ENCODE measurements at places on chromosomes 6 and 20.

DNA sequence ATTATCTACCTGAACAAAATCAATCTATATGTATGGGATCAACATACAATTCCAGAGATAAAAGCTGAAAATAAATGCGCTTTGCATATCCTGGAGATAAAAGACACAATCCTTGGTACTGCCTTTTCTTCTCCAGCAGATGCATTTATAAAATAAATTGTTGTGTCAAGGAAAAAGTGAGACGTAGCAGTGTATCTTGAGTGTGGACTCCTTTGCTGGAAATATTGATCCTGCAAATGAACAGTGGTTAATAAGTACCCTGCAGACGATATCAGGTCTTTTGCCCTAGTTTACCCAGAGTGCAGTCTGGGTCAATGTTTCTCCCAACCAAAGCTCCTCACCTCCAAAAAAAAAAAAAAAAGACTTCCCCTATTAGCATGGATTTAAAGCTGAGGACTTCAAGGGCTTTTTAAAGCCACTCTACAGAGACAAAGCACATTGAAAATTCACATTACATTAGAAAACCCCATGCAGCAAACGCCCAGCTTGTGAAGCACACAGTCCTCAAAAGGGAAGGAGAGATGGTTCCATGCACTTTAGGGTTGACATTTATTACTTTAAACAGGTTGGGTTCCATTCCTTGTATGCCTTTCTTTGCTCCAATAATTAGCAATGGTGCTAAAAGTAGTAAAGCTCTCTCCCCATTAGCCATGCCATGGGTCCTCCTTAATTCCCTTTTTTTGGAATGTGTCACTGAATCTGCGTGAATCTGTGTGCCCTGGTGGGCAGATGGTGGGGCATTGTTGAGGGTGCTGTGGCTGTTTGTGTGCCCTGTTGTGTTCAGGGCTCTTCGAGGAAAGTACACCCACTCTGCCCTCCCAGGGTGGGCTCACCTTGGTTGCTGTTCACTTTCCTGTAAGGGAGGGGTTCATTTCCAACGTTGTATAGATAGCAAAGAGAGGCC is 21.1 kb downstream of the FOXA2 start:
- DNase-seq, result no peak

- DNase-seq, result peak; percentile 89
Observed at GRCh38 chr6:71333697-71334096, 45.1 kb downstream of the OGFRL1 start.

- no peak for DNase-seq
Observed at GRCh38 chr6:7502743-7503142, 38.7 kb upstream of the DSP start.

DNA sequence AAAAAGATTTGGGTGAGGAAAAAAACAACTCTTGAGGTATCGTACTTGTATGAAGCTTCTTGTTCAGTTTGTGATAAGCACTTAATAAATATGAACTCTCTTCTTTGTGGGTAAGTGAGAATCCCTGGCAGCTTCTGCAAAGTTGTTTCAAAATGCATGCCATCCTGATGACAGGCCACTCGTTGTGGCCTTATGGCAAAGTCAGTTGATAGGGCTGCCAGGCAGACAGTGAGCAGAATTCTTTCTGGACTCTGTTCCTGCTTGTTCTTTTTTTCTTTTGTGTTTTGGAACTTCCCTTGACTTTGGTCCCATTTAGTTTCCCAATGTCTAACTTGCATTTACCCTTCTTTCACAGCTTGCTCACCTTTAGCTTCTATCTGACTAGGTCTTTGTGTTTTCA is 983.5 kb upstream of the FLRT3 start:
- no peak for DNase-seq

- no peak for DNase-seq
Observed at GRCh38 chr6:38283734-38284362, 355.9 kb downstream of the BTBD9 start.

- no peak for DNase-seq
Observed at GRCh38 chr20:47295921-47296426, 60.5 kb downstream of the ZMYND8 start.

DNA sequence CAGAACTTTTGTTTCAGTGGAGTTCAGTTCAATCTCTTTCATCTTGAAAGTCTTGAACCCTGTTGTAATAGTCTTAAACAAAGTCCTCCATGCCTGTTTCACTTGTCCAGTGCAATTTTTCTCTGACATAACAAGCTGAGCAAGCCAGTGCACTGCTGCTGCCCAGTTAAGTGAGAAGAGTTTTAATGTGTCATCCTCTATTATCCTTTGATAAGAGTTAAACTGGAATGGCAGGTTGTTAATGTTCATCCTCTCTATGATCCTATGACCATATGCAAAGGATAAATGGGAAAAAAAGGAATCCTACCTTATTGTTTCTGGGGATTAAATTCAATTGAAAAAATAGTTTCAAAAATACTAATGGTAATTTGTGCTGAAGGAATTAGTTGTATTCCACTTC is 197.5 kb downstream of the FRK start:
- no peak for DNase-seq

DNA sequence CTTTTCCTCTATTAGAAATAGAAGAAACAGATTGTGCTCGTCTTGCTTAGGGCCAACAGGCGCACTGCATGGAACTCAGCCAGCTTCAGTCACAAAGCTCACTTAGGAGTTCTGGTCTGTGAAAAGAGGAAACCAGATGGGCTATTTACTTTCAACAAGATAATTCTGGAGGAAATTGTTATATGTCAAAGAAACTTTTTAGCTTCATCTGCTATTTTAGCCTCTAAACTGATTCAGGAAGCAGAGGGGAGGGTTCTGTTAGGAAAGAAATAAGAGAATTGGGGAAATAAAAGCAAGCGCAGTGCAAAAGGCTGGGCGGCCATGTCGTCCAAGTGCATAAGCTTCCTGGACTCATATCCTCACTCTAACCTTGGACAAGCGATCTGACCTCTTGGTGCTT is 21.3 kb downstream of the PRKN start:
- peak; percentile 6 for DNase-seq

- DNase-seq, result peak; percentile 72
Observed at GRCh38 chr6:53302678-53303360, 45.9 kb downstream of the ELOVL5 start.

- no peak for DNase-seq
Observed at GRCh38 chr6:139932671-139933070, 558.2 kb upstream of the CITED2 start.

- DNase-seq, result no peak
Observed at GRCh38 chr6:1222728-1223595, 88.9 kb upstream of the FOXQ1 start.

DNA sequence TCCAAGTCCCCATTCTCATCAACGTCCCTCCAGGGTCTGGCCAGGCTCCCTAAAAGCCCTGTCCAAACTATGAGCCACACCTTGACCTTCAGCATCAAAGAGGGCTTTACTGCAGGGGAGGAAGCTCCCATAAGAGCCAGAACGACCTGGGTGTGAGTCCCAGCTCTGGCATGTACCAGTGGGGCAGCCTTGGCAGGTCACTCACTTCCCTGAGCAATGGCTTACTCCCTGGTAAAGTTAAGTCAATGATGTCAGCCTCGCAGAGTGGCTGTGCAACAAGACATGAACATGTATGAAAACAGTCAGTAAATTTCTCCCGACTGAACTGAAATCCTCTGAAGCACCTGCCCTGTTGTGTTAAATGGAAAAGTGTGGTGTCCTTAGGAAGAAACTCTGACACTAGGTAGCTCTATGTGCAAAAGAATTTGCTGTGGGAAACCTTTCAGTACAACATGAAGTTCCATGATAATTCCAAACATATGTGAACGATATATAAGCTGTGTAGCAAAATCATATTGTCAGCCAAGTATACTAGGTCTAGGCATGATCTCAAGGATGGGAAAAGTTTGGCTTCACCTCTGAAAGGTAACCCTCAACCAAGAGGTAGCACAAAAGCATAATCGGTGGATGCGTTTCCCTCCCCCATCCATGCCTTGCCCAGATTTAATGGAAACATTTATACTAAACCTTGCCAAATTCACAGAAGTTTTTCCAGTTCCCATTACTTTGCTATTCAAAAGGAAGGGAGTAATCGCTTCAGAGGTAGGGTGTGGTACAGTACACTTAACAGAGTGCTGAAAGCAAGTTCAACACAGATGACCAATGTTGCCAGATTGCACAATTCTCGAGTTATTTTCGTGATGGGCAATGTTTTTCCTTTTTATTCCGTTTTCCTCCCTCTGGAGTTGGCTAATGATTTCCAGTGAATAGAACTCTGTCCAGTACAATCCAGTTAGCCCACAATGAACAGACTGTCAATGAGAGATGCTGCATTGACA is 49.0 kb upstream of the RANBP9 start:
- peak; percentile 79 for DNase-seq

- DNase-seq, result no peak
Observed at GRCh38 chr6:51489133-51489532, 598.3 kb downstream of the PKHD1 start.

DNA sequence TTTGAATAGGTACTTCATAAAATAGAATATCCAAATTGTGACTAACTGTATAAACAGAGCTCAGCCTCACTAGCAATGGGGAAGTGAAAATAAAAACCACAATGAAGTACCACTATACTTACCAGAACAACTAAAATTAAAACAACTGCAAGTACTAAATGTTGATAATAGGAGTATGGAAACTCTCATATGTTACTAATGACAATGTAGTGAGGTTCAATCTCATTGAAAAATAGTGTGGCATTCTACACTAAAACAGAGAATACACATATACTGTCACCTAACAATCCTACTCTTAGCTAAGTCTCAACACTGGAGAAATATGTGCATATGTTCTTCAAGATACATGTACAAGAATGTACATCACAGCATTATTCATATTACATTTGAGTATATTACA is 132.0 kb upstream of the CARMIL1 start:
- no peak for DNase-seq

GRCh38 chr20:62921119-62921687 is 5.1 kb downstream of the DIDO1 start:
- DNase-seq, result peak; percentile 59

- no peak for DNase-seq
Observed at GRCh38 chr6:44789061-44789460, 401.6 kb downstream of the CDC5L start.

- DNase-seq, result peak; percentile 11
Observed at GRCh38 chr6:20916086-20916485, 381.8 kb downstream of the CDKAL1 start.

DNA sequence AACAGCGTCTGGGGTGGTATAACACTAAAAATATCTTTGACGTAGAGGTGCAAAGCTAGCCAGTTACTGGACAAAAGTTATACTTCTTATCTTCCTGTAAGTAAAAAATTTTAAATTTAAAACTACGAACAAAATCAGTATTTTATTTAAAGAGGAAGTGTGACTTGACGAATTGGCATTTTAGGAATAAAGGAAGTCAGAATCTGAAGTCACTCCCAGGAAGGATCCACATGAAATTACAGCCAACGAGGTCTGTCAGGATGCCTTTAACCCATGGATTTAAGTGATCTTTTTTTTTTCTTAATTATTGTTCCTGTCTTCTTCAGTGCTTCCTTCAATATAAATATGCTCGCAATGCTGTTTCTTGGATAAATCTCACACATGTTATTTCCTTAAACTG is 27.2 kb upstream of the SNX9 start:
- DNase-seq, result no peak

DNA sequence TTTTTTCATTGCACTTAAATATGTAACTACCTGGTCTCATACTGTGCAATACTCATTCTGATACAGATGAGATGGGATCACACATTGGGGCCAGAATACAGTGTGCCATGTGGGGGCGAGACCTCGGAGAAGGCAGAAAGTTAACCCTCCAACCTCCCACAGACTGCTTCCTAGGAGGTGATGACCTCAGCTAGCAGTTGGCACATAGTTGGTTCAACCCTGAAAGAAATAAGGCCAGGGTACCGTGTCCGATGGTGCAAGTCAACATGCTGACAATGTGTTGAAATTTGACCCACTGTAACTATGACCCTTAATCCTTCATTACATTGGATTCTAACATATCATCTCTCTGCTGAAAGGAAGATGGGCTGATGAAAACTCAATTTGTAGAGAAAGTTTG is 61.9 kb downstream of the GJA10 start:
- DNase-seq, result no peak

- DNase-seq, result peak; percentile 96
Observed at GRCh38 chr6:3766214-3766613, 14.7 kb upstream of the PXDC1 start.

GRCh38 chr20:22581437-22582385 is 2.7 kb downstream of the FOXA2 start:
- DNase-seq, result no peak

DNA sequence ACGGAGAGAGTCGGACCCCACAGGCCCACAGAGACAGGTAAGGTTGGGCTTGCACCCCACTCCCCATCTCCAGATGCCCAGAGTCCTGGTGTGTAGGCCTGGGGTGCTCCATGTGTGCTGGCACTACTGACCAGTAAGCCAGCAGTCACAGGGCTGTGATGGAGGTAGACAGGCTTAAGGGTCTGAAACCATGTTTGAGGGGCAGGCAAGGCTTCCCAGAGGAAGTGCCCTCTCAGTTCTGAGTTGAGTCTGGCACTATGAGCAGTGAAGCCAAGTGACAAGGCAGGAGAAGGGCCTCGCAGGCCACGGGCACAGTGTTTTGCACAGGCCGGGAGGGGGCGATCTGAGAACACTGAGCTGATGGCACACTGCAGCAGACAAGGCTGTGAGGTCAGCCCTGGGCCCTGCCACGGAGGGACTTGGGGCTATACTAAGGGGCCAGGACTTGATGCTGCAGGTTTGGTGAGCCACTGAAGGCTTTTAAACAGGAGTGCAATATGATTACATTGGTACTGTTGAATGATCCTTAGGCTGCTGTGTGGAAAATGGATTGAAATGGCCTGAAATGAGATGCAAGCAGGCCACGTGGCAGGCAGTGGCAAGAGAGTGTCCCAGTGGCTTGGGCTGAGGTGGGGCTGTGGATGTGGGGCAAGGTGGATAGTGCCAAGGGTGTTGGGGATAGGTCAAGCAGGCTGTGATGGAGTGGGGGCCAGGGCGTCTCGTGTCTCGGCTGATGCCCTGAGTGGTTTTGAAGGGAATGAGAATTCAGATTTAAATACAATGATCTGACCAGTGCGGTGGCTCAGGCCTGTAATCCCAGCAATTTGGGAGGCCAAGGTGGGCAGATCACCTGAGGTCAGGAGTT is 20.3 kb downstream of the TTBK1 start:
- peak; percentile 71 for DNase-seq

- peak; percentile 12 for DNase-seq
Observed at GRCh38 chr6:133804265-133804664, 84.6 kb upstream of the TCF21 start.

GRCh38 chr6:26175428-26176181 is 88.4 kb downstream of the HFE start:
- DNase-seq, result peak; percentile 71

- no peak for DNase-seq
Observed at GRCh38 chr6:147675281-147675680, 166.8 kb downstream of the SAMD5 start.

DNA sequence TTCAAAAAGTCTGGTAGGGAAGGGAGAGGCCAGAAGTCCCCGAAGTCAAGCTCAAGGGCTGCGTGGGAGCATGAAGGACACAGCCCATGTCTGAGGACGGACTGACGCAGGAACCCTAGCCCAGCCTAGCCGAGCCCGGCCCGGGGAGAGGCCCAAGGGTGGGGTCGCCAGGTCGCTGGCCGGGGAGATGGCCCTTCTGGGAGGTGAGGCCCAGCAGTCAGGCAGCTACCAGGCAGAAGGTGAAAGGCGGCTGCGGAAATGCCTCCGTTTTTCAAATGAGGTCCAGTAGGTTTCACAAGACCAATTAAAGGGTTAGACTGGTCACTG is 44.6 kb downstream of the WDR27 start:
- no peak for DNase-seq
